Osteoblast (primary cell): ENCODE measurements at places on chromosomes 1 and 21. TPM values are rescaled to one million over a fixed set of nuclear protein-coding genes. Genes with fewer than 3 reads are reported as not detected.

Gene TNFRSF8
- total RNA-seq, result under 0.01 and 0.29 TPM in 2 replicates

Gene CD247
- total RNA-seq, result not detected in 2 replicates

Gene MTARC1
- total RNA-seq, result 2.9 TPM in 2 replicates

Gene DMBX1
- not detected in 2 replicates for total RNA-seq

- no peaks in the 10 kb centered on the region for H3K36me3 ChIP-seq
- peak; percentile 90 for DNase-seq
- H3K27ac ChIP-seq, result peak overlapping the region; percentile 78
- H3K4me3 ChIP-seq, result peak overlapping the region; percentile 86
- peaks cover 5% of the 10 kb centered on the region for H3K4me1 ChIP-seq
Observed at GRCh38 chr1:167714098-167714438, 7.7 kb upstream of the MPZL1 start.

DNA sequence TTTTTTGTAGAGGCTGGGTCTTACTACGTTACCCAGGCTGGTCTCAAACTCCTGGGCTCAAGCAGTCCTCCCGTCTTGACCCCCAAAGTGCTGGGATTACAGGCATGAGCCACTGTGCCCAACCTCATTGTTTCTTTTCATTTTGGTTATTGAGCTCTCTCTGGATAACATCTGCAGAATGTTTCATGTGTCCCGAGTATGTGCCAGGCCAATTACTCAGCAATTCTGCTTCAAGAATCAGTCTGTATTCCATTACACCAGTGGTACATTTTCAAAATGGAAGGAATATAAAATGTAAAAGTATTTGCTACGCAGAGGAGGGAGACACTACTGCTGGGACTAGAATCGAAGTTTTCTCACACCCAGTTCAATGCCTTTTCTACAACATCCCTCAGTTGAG, 1.7 kb upstream of the ELOA start:
- no peak overlapping the region for H3K27ac ChIP-seq
- DNase-seq, result no peak
- peaks cover 21% of the 10 kb centered on the region for H3K4me1 ChIP-seq
- no peaks in the 10 kb centered on the region for H3K27me3 ChIP-seq

DNA sequence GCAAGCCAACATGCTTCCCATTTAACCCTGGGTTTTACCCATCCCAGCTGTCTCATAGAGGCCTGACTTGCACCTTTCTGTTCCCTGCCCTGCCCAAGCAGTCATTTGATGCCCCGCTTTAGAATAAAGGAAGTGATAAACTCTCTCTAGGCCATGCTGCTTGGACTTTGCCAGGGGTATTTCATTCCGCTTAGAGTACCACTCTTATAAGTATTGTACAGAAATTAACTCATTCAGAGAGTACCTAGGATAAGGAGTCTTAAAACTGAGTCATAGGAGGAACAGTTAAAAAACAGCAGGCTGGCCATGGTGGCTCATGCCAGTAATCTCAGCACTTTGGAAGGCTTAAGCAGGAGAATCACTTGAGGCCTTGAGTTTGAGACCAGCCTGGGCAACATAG, 21.0 kb upstream of the LYST start:
- H3K36me3 ChIP-seq, result no peaks in the 10 kb centered on the region
- no peaks in the 10 kb centered on the region for H3K27me3 ChIP-seq
- H3K27ac ChIP-seq, result no peak overlapping the region
- DNase-seq, result no peak
- H3K4me1 ChIP-seq, result peaks cover 9% of the 10 kb centered on the region

DNA sequence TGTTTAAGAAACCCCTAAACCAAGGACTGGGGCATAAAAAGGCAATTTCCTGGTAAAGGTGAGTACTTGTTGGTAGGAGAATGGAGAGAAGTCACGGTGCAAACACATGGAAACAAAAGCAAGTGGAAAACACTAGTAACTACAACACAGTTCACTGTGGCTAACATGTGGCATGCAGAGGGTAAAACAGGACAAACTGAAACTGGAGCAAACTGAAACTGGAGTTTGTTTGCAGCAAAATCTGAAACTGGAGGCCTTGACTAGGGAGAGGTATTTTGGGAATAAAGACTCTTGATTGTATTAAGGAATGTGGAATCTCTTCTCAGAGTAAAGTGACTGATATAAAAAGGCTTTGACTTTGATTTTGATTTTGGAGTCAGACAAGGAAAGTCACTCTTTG, 376.3 kb upstream of the PRMT6 start:
- H3K36me3 ChIP-seq, result no peaks in the 10 kb centered on the region
- no peak overlapping the region for H3K4me3 ChIP-seq
- no peak overlapping the region for H3K27ac ChIP-seq

GRCh38 chr1:221795380-221795779, 53.5 kb upstream of the DUSP10 start:
- H3K4me1 ChIP-seq, result peaks cover 6% of the 10 kb centered on the region
- no peak overlapping the region for H3K4me3 ChIP-seq
- H3K36me3 ChIP-seq, result no peaks in the 10 kb centered on the region
- no peak overlapping the region for H3K27ac ChIP-seq

GRCh38 chr1:244460197-244460596, 876 bp upstream of the CATSPERE start:
- no peak overlapping the region for H3K4me3 ChIP-seq
- DNase-seq, result no peak
- H3K4me1 ChIP-seq, result no peaks in the 10 kb centered on the region
- no peaks in the 10 kb centered on the region for H3K36me3 ChIP-seq
- no peaks in the 10 kb centered on the region for H3K27me3 ChIP-seq
